Activated CD8-positive, alpha-beta memory T cell treated with anti-CD3 and anti-CD28 coated beads, Interleukin-2, amount 10 ng/mL, durations not matched to agents 7 days and 5 days (primary cell): ENCODE measurements at places on chromosomes 5 and 9. TPM values are rescaled to one million over a fixed set of nuclear protein-coding genes. Genes with fewer than 3 reads are reported as not detected.
A peak's percentile ranks its signal among the peaks of the same experiment; 100 is the strongest.

DNA sequence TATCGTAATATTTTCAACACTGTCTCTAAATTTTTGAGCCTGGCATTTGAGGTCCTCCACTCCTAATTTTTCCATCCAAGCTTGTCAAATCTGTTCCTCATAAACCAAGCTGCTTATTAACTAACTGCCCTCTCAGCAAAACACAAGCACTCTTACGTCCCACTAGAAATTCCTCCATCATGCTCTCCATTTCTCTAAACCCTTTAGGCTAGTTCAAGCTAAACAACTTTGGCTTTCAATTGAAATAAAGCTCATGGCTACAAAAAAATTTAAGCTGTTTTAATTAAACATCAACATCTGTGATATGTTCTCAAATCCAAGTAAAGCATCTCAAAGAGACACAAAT lies 45.7 kb downstream of the RNF145 start:
- H3K27me3 ChIP-seq: no peaks in the 10 kb centered on the region
- H3K27ac ChIP-seq: no peak overlapping the region
- H3K36me3 ChIP-seq: peaks cover 37% of the 10 kb centered on the region
- no peak overlapping the region for H3K4me3 ChIP-seq
- no peak for DNase-seq

DNA sequence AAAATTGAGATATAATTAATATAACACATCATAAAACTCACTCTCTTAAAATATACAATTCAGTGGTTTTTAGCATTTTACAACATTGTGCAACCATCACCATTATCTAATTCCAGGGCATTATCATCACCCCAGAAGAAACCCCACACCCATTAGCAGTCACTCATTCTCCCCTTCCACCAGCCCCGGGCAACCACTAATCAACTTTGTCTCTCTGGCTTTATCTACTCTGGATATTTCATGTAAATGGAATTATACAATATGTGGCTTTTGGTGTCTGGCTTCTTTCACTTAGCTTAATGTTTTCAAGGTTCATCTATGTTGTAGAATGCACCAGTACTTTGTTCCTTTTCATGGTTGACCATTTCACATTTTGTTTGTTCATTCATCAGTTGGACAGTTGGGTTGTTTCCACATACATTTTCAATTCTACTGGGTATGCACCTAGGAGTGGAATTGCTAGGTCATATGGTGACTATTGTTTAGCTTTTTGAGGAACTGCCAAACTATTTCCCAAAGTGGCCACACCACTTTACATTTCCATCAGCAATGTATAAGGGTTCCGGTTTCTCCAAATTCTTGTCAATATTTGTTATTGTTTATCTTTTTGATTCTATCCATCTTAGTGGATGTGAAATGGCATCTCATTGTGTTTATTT lies 62.4 kb downstream of the MARCHF3 start:
- peaks cover 15% of the 10 kb centered on the region for H3K4me1 ChIP-seq
- no peaks in the 10 kb centered on the region for H3K27me3 ChIP-seq
- H3K36me3 ChIP-seq: no peaks in the 10 kb centered on the region
- no peak overlapping the region for H3K27ac ChIP-seq
- H3K4me3 ChIP-seq: no peak overlapping the region

DNA sequence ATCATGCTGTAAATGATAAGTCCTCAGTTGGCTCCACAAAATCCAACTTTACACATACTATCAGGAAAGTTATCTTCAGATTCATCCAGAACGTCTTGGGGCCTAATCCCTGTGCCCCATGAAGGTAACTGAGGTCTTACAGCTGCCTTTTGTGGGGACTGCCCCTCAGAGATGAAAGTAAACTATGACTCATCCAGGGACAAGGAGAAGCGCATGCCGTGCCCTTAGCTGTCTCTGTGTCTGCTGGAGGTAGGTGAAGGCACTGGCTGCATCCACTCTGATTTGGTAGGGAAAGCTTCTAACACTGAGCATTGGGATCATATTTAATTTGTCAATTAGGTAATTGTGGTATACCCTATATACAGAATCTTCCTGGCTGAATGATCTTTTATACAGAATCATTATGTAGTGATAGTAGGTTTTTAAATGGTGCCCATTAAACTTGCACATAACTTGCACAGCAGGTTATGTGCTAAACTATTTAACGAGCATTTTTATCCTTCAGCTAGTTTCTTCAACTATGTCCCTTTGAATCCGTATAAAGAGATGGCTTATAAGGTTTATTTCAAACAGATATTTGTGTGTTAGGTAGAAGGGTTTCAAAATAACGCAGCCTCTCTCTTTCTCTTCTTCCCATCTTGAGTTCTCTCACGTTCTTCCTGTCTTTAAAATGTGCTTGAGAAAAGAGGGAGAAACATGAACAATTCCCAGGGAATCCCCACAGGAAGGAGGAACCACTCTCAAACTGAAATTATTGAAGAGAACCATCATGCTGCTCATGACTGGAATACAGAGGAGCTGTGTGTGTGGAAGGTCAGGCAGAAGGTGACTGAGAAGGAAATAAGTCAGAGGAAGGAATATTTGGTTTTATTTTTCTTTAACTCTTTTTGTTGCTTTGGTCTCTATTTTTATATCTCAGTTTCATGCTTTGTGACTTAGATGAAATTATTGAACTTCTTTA lies 250.9 kb downstream of the CD180 start:
- peak; percentile 46 for DNase-seq
- H3K4me3 ChIP-seq: no peak overlapping the region
- H3K27ac ChIP-seq: no peak overlapping the region
- H3K27me3 ChIP-seq: peaks cover 56% of the 10 kb centered on the region
- peaks cover 2% of the 10 kb centered on the region for H3K36me3 ChIP-seq

GRCh38 chr5:67317603-67318002 lies 121.0 kb upstream of the CD180 start:
- DNase-seq: no peak
- no peaks in the 10 kb centered on the region for H3K27me3 ChIP-seq
- no peak overlapping the region for H3K4me3 ChIP-seq
- H3K4me1 ChIP-seq: peaks cover 3% of the 10 kb centered on the region

DNA sequence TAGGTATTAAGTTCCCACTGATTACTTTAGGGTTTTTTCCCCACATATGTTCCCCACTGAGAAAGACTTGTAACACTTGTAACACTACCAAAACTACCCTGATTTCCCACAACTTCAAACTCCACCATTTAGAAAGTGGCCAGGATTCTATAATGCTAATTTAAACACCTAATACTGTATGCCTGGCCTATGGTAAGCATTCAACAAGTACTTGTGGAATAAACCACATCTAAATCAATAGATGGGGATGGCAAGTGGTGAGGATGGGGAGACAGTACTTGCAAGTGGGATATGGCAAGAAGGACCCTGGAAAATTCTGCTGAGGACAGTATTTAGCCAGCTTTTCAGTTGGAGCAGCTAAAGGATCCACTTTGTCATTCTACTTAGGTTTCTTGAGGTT lies 210.7 kb downstream of the EBF1 start:
- DNase-seq: no peak
- no peaks in the 10 kb centered on the region for H3K4me1 ChIP-seq
- H3K36me3 ChIP-seq: no peaks in the 10 kb centered on the region
- no peak overlapping the region for H3K4me3 ChIP-seq
- no peak overlapping the region for H3K27ac ChIP-seq
- peaks cover 28% of the 10 kb centered on the region for H3K27me3 ChIP-seq

- peak overlapping the region; percentile 34 for H3K4me3 ChIP-seq
- peak overlapping the region; percentile 63 for H3K27ac ChIP-seq
- H3K27me3 ChIP-seq: no peaks in the 10 kb centered on the region
- peak; percentile 90 for DNase-seq
- no peaks in the 10 kb centered on the region for H3K36me3 ChIP-seq
Measured at GRCh38 chr9:91036826-91037510, 235.3 kb downstream of the SYK start.

Gene MEGF10
- not detected for total RNA-seq

Gene SLC24A2
- not detected for total RNA-seq
